ENCODE measurements at places on chromosomes 1 and 21.

GRCh38 chr1:207000651-207001291 lies 30.5 kb upstream of the FCAMR start:
- DNase-seq: no peak

DNA sequence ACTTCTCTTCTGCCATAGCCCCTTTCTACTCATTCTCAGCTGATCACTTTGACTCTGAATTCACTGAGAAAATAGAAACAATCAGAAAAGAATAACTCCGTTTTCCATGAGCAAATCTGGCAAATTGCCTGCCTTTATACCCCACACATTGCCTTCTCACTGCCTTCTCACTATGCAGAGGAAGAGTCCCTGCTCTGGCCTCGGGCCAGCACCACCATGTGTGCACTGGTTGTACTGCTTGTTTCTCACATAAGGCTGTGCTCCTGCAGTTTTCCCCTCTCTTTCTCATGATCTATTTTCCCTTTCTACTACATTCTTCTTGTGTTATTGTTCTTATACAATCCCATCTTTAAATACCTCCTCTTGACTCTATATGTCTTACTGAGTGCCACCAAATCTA lies 2.3 kb upstream of the HMGCS2 start:
- no peak for DNase-seq

GRCh38 chr1:183101081-183101480 lies 77.9 kb downstream of the LAMC1 start:
- DNase-seq: no peak

GRCh38 chr1:190747704-190748103 lies 270.0 kb upstream of the BRINP3 start:
- no peak for DNase-seq

DNA sequence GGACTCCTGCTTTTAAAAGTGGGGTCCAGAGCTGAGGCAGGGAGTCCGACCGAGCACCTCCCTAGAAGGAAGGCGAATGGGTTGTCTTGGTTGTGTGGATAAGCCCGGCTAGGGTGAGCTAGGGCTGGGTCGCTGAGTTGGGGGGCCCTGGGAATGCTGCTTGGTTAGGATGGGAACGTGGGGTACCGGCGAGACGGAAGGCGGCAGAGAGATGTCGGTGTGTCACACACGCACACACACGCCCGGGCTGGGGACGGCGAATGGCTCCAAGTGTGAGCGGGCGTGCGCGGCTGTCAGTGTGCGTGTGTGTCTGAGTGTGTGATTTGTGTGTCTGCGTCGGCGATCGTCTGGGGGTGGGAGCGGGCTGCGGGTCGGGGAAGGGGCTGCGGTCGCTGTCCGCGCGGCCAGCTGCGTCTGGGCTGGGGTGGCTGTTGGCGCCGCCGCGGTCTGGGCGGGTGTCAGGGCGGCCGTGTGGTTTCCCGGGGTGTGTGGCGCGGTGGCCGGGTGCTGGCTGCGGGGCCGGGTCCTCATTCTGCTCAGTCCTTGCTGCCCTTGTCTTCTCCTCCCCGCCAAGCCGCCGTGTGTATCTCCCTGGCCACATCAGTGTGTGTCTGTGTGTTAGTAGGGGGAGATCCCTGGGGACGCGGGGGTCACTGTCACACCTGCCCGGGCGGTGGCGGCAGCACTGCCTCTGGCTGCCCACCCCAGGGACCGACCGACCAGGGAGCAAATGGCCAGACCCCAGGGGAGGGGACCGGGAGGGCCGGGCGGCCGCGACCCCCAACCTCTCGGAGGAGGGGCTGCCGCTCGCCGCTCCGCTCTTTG lies 1.1 kb downstream of the EFNA3 start:
- DNase-seq: no peak

DNA sequence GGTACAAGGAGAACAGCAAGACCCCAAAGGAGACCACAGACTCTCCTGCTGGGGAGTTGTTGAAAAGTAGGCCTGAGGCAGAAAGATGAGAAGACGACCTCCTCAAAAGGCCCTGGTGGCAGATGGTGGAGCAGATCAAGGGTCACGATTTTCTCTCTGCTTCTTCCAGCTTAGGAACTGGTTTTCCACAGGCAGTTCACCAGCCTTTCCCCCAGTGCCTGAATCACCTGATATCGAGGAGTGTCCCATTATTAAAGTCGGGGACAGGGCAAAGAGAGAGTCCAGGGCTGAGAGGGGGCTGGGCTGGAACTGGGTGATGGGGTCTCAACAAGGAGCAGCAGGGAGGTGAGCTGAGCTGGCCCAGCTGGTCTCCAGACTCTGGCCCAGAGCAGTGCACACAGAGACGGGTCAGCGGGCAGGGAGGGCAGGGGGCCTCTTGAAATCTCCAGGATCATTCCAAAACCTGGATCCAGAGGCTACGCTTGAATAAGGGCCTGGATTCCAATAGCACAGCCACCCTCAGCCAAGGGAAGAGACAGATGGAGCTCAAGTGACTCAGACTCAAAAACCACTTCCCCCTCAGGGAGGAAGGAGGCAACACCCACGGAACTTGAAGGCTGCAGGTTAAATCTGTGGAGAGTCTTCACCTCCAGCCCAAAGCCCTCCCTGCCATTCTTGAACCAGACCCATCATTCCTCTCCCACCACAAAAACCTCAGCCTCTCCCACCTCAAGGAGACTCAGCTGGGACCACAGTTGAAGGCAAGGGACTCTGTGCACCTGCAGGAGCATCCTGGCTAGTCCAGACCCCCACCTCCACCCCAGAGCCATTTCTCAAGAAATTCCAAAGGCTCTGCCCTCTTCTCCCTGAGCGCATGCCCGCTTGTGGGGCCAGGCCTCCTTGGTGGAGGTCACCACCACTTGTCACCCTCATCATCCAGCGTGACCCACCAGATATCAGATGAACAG lies at the start of gene S100A5:
Gene S100A5, minus strand, starts transcription at position 541 of the 968 bp plus-strand sequence. CDS start 743 bp downstream, outside the sequence.
- DNase-seq: peak; percentile 59

DNA sequence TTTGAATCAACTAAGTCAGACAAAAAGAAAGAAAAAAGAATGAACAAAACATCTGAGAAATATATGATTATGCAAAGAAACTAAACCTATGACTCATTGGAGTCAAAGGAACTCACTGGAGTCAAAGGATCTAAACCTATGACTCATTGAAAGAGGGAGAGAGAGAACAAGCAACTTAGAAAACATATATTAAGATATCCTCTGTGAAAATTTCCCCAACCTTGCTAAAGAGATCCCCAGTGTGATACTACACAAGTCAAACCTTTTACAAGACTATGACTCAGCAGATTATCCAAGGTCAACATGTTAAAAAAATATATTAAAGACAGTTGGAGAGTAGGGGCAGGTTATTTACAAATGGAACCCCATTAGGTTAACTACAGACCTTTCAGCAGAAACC lies 1538.3 kb downstream of the NCAM2 start:
- no peak for DNase-seq

- DNase-seq: no peak
These were observed 7.7 kb downstream of the P3H1 start for GRCh38 chr1:42759114-42759513.

DNA sequence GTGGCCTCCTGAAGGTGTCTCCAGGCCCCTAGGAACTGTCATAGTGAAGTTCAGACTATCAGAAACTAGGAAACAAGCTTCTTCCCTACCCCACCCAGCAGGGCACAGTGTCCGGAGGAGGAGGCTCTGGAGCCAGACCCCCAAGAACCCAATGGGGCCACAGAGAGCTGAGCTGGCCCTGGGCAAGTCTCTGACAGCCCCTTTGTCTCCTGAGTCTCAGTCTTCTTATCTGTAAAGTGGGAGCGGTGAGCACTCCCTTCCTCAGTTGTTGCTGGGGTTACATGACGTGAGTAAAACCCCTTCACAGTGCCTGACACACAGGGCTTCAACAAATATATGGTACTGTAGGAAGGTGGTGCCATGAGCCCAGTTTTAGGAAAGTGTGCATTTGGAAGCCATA lies 675.8 kb downstream of the MATN1 start:
- no peak for DNase-seq

Measured in AG20443 (cell line).